ENCODE measurements at places on chromosomes 2 and 18. TPM values are rescaled to one million over a fixed set of nuclear protein-coding genes. Genes with fewer than 3 reads are reported as not detected.
A peak's percentile ranks its signal among the peaks of the same experiment; 100 is the strongest.

DNA sequence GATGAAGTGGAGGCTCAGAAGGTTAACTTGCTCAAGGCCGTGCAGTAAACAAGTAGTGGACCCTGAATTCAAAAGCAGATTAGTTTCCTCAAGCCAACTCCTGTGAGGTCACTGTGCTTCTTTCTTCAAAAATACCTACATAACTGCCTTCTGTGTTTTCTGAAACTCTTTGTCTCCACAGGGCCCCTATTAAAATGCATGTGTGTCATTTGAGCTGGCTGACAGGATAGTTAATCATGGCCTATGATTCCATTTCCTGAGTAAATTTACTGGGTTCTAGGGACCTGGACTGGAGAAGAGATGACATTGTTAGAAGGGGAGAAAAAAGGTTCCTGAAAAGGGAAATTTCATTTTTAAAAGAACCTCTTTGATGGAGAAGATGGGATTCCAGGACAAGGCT is 12.9 kb upstream of the DTNA start:
- no peak for ATAC-seq

- no peak for ATAC-seq
Observed at GRCh38 chr18:8673256-8674209, 31.8 kb upstream of the MTCL1 start.

- ATAC-seq, result peak; percentile 4
Observed at GRCh38 chr2:217978536-217979150, 24.2 kb downstream of the TNS1 start.

ELOA2 gene
- not detected for total RNA-seq

GRCh38 chr2:19356545-19357401 is 1.6 kb downstream of the OSR1 start:
- no peak for ATAC-seq

- ATAC-seq, result no peak
Observed at GRCh38 chr2:196372811-196373664, 201.7 kb upstream of the STK17B start.

DNA sequence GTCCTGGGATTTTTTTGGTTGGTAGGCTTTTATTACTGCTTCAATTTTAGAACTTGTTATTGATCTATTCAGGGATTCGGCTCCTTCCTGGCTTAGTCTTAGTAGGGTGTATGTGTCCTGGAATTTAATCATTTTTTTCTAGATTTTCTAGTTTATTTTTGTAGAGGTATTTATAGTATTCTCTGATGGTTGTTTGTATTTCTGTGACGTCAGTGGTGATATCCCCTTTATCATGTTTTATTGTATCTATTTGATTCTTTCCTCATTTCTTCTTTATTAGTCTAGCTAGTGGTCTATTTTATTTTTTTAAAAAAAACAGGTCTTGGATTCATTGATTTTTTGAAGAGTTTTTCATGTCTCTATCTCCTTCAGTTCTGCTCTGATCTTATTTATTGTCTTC is 193.3 kb upstream of the MAP2 start:
- ATAC-seq, result no peak

GRCh38 chr2:28048341-28048740 is 157.8 kb downstream of the BABAM2 start:
- no peak for ATAC-seq

GRCh38 chr18:44838971-44839666 is 158.4 kb downstream of the SETBP1 start:
- ATAC-seq, result peak; percentile 80

- ATAC-seq, result no peak
Observed at GRCh38 chr2:199503148-199503547, 45.4 kb upstream of the SATB2 start.

Data from esophagus mucosa (tissue), 1 donor.